ENCODE measurements at places on chromosomes 5 and 9.

GRCh38 chr9:123267481-123268198, 746 bp downstream of the STRBP start:
- peak; percentile 5 for DNase-seq

GRCh38 chr9:68707801-68708488, 2.9 kb downstream of the PIP5K1B start:
- no peak for DNase-seq

DNA sequence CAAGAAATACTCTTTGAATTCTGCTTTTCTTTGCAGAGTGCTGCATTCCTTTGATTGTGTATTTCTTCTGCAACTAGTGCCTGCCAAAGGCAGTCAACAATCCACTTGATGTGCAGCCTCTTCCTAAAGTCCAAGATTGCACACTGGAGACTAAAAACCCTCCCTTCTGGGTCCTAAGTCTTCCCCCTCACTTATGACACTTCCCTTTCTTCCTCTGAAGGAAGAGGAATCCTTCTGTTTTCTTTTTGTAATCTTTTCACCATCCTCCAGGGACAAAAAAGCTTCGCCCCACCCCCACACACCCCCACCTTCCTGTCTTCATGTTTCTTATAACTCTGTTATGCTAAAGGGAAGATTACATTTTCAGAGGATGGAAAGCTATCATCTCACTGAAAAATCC, 39.9 kb downstream of the WDR36 start:
- no peak for DNase-seq

- DNase-seq, result no peak
Observed at GRCh38 chr5:130502702-130503101, 598.4 kb downstream of the CHSY3 start.

DNA sequence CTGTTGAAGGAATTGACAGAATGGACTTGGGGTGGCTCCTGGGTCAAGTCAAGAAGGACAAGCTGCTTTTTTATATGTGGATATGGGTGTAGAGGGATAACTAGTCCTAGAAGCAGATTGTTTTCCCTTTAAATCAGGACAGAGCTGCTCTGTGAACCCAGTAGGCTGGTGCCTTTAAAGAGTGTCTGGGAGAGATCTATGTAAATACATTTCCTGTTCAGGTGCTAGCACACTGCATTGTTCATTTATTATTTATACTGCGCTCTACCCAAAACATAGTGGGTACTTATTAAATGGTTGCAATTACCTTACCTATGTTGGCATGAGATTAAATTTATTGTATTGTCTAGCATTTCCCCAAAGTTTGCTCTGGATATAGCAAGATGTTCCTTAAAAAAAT, 86.6 kb upstream of the EQTN start:
- no peak for DNase-seq

GRCh38 chr5:164844348-164844747, 1338.9 kb downstream of the MAT2B start:
- DNase-seq, result no peak

- DNase-seq, result no peak
Observed at GRCh38 chr9:19009391-19009965, 23.5 kb downstream of the SAXO1 start.

- no peak for DNase-seq
Observed at GRCh38 chr9:133569121-133569785, 34.7 kb downstream of the ADAMTSL2 start.

GRCh38 chr9:93307468-93308157, 123.7 kb downstream of the WNK2 start:
- no peak for DNase-seq

- DNase-seq, result no peak
Observed at GRCh38 chr5:92181656-92182055, 798.5 kb upstream of the ARRDC3 start.

DNA sequence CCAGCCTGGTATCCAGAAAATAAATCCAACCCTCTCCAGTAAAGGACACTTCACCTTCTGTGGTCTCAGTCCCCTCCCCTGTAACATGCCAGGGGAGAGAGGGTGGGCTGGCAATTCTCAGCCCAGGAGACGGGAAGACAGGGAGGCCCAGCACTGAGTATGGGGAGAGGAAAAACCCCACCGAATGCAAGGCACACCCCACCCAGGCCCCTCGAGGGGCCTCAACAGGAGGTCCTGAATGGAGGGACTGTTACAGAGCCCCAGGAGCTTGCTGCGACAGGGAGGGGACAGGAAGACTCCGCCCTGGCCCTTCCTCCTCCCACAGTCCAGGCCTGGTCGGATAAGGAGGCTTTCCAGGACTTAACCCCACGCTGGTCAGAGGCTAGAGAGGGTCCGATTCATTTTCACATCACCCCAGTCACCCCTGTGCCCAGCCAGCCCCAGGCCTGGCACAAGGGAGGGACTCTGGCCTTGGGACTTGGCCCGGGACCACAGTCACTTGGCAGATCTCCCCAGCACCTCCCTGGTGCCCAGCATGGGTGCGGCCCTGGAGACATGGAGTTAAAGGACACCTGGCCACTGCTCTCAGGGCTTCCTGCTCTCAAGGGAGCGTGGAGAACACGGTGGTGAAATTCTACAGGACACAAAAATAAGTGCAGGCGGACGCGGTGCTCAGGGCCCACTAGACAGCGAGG, 44.9 kb upstream of the STXBP1 start:
- no peak for DNase-seq

DNA sequence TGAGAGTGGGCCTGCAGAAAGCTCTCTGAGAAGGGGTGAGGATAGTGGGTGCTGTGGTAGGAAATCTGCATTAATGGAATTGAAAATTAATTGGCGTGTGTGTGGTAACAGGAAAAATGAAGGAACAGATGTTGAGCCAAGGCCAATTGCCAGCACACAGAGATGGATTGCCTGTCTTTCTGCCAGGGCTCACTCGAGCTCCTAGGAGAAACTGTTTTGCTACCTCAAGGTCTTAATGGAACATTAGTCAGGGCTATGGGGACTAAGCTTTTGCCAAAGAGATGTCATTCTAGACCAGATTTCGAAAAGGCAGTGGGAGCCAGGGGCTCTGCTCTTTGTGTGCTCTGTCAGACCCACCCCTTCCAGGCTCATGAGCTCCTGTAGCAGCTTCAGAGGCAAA, 124.0 kb upstream of the EFNA5 start:
- no peak for DNase-seq

- no peak for DNase-seq
Observed at GRCh38 chr5:154701181-154701580, 54.0 kb upstream of the LARP1 start.

DNA sequence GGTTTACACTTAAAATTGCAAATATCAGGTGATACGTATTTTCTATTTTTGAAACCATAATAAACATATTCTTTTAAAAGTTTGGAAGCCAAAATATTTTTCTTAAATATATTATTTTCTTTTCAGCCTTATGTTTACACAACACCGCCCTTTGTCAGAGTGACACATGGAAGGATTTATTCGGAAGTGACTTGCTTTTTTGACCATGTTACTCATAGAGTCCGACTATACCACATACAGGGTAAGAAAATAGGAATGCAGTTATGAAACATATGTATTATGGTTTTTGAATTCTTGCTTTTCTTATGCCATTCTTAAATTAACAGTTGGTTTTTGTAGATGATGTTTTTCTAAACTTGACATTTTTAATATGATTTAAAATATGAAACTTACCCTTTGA, 133.9 kb downstream of the MAN2A1 start:
- DNase-seq, result no peak

DNA sequence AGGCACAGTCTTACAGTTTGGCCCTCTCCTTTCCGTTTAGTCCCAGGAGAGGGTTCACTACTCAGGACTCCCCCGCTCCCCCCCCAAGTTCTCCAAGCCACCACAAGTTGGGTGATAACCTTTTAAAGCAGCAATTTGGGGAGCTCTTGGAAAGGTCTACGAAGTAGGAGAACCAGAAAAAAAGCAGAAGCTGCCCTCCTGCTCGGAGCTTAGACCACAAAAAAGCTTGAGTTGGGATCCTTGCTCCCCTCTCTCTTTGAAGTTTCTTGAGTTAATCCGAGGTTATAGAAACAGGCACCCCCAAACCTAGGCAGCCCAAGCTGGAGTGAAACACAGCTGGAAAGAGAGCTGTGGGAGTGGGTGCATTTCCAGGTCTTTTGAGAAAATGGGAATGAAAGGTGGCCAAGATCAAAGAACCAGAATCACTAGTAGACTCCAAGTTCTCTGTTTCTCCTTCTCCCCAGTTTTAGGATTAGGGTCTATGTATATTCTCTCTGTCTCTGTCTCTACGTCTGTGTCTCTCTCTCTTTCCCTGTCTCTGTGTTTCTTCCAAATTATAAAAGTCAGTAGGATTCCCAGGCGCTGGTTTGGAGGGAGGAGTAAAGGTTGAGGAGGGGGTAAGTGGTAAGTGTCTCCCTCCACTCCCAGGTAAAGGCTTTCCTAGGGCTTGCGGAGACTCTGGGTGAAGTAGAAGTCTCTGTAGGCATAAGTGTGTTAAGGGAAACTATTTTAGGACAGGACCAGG, 2.8 kb downstream of the LHX2 start:
- no peak for DNase-seq

DNA sequence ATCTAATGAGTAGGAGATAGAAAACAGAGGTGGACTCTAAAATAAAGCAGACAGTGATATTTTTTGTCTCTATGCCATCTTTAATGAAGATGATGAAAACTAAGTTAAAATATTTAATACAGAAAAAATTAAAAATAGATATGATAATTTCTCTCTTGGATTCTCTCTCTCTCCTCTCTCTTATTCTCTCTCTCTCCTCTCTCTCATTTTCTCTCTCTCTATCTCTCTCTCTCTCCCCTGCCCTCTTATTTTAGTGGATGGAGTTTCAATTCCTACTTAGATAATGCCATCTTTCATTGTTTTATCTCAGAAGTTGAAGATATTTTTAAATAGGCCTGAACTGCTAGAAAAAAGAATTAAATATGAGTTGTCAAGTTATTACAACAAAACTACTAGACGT, 38.2 kb downstream of the ESM1 start:
- no peak for DNase-seq

- no peak for DNase-seq
Observed at GRCh38 chr9:74985041-74985440, 32.3 kb upstream of the C9orf40 start.

GRCh38 chr5:68659881-68660280, 433.9 kb upstream of the SLC30A5 start:
- no peak for DNase-seq

GRCh38 chr9:133612816-133613215, 3.6 kb upstream of the FAM163B start:
- DNase-seq, result no peak

GRCh38 chr5:67246108-67246507, 49.5 kb upstream of the CD180 start:
- peak; percentile 73 for DNase-seq

DNA sequence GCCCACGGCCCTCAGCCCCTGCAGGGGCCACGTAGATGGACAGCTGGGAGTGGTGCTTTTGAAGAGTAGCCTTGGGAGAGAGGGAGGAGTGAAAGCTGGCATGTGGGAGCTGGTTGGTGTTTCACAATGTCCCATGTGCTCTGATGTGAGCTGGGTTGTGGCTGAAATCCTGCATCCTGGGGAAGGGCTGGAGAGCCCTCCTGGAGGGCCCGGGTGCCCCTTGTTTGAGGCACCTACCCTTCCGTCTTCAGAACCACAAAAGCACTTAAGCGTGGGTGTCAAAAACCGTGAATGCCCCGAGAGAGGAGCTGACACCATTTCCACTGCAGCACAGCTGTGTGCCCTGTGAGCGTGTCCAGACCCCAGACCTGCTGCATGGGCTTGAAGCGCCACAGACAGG, 199.1 kb upstream of the ZNF618 start:
- DNase-seq, result no peak

DNA sequence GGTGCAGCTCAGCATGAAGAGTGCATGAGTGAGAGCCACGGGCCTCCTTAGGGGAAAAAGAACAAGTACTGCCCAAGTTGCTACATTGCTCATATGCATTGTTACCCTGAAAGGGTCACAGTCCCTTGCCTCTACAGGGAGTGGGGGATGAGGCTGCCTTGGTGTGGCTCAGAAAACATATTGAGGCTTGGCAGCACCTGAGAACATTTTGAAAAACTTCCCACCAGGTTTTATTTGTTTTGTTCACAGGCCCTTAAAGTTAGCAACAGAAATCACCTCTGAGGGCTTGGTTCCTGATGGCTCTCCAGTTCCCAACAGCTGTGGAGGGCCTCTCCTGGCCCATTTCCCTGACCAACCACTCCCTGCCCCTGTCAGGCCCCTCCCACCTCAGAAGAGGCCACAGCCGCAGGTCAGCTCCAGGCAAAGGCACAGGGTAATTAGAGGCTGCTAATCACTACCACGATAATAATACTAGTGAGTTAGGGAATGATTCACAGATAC, 90.7 kb upstream of the ADRA1B start:
- DNase-seq, result no peak

DNA sequence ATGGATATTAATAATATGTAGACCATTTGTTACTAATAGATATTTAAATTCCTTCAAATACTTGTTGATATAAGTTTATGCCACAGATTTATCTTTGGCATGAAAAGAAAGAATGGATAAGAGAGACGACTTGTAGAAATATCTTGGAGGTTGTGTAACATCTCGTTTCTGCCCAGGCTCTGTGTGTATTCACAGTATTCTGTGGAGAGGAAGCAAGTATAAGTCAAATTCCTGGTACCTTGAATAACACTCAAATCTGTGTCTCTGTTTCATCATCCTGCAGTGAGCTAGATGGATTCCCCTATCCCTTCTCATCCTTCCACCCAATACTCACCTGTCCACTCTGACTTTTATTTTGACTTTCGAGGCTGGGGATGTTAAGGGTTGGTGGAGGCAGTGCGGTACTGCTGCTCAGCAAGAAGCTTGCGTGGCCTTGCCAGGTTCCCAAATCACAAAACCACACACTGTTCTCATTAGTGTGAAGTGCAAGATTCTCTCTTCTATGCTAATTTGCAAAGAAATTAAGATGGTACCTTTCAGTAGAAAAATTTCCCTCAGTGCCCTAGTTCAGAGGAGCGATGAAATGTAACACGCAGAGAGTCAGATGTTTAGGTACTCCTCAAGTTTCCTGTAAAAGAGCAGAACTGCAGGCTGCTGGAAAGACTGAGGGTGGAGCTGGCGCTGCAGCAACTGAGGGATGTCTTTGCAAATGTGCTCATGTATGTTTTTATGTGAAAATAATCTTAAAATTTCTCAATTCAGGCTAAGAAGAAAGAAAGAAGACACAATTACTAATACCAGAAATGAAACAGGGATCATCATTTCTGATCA, 42.6 kb upstream of the ANKRD18A start:
- DNase-seq, result no peak

GRCh38 chr9:87255431-87256155, 242.1 kb upstream of the DAPK1 start:
- no peak for DNase-seq

GRCh38 chr5:168401226-168401625, 85.0 kb upstream of the RARS1 start:
- no peak for DNase-seq
